Stimulated activated CD8-positive, alpha-beta memory T cell treated with anti-CD3 and anti-CD28 coated beads, Interleukin-15, amount 100 ng/mL, for 1 hour (primary cell): ENCODE measurements at places on chromosomes 16 and 17.

DNA sequence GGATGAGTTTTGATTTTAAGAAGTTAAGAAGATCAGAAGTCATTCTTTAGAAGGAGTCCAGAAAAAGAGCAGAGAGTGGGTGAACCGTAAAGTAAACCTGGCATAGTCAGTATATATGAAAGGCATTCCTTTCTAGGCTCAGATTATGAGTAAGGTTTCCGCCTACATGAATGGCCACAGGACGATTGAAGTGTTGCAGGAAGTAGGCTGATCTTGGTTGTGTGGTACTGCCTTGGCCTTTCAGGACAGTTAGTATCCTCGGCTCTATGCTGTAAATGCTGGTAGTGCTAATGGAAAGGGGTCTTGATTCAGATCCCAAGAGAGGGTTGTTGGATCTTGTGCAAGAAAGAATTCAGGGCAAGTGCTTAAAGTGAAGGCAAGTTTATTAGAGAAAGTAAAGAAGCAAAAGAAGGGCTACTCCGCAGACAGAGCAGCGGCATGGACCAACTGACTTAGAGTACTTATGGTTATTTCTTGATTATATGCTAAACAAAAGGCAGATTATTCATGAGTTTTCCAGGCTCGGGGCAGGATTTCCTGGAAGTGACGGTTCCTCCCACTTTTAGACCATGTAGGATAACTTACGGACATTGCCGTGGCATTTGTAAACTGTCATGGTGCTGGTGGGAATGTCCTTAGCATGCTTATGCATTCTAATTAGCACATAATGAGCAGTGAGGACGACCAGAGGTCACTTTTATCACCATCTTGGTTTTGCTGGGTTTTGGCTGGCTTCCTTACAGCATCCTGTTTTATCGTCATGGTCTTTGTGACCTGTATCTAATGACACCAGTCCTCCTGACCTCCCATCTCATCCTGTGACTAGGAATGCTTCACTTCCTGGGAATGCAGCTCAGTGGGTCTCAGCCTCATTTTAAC lies 164.8 kb downstream of the SNX29 start:
- no peak for DNase-seq

DNA sequence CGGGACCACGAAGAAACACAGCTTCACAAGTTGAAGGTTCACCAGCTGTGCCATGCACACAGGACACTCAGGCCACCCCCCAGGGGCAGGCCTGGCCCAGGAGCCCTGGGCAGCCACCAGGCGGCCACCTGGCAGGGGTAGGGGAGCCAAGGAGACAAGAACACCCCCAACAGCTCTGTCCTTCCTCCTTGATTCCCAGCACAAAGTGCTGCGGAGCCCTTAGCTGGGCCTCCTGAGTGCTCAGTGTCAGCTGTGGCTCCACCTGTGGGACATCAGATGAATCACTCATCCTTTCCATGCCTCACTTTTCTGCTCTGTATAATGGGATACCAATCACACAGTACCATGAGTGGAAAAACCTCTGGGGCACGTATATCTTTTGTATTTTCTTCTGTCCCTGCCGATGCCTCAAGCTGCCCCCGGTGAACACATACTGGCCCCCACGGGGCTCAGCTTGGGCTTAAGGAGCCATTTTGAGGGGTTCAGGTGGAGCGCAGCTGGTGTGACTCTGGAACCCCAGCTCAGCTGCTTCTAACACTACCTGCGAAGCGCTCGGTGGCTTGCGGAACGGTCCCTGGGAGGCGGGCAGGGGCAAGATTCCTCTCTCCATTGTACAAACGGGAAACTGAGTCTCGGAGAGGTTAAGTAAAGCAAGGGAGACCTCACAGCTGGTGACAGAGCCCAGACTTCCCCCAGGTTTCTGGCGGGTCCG lies 12.0 kb downstream of the GALK1 start:
- DNase-seq = no peak

DNA sequence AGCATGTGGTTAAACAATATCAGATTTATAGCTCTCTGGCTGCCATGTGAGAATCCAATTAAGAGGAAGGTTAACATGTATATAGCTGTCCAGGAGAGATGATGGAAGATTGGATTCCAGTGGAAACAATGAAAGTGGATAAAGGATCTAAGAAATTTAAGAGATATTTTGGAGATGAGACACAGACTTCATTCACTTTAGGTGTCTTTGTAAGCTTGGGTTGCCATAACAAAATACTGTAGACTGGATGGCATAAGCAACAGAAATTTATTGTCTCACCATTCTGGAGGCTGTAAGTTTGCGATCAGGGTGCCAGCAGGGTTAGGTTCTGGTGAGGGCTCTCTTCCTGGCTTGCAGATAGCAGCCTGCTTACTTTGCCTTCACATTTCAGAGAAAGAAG lies 155.9 kb upstream of the MYOCD start:
- no peak for DNase-seq

GRCh38 chr16:85825326-85825725 lies 25.8 kb downstream of the COX4I1 start:
- DNase-seq = no peak

- DNase-seq = no peak
These were observed 76.7 kb downstream of the HLF start for GRCh38 chr17:55341432-55341831.

- DNase-seq = no peak
These were observed 137.5 kb downstream of the NTN1 start for GRCh38 chr17:9158544-9159452.

GRCh38 chr17:10557422-10557821 lies 8.0 kb upstream of the MYH2 start:
- DNase-seq = no peak

DNA sequence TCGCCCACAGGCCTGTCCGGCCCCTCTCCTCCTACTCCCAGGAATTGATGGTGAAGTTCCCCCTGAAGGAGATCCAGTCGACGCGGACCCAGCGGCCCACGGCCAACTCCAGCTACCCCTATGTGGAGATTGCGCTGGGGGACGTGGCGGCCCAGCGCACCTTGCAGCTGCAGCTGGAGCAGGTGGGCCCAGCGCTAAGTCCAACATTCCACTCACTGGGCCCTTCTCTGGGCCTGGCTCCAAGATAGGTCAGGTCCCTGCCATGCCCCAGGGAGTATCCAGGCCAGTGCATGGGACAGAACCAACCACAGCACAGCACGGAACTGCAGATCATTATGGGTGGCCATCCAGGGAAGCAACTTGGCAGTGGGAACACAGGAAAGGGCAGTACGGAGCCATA lies 9.9 kb upstream of the ALKBH5 start:
- no peak for DNase-seq

GRCh38 chr17:30958187-30958586 lies 12.7 kb upstream of the RNF135 start:
- DNase-seq = no peak

GRCh38 chr17:35596072-35596471 lies 8.9 kb downstream of the AP2B1 start:
- no peak for DNase-seq

GRCh38 chr17:76416899-76417298 lies 32.5 kb downstream of the SPHK1 start:
- DNase-seq = no peak

GRCh38 chr16:89241187-89242007 lies 23.9 kb downstream of the ZNF778 start:
- DNase-seq = peak; percentile 39

DNA sequence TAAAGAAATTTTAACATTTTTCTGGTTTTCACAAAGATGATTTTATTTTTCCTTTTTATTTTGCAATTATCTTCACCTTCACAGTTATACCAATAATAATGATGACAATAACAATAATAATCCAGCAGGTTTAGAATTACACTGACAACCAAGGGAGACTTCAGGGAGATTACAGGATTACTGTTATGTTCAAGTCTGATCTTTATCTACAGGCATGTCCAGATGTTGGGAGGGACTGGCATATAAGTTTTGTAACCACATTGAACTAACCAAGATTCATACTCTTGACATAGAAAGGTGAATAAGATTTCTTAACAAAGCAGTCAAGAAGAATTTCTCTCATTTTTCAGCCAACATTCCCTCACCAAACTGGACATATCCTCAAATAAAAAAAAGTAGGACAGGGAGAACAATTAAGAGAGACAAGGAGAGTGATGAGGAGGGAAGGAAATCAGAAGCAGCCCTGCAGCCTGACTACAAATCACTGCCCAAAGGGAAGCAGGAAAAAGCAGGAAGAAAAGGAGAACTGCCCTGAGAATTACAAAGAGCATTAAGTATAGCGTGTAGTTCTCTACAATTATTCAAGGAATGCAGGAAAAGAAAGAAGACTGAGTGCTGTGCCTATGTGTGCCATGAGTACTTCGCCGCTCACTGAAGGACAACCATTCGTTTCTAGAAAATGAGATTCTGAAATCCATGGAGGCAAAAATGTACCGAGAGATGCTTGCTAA lies 155.7 kb upstream of the C17orf78 start:
- no peak for DNase-seq

DNA sequence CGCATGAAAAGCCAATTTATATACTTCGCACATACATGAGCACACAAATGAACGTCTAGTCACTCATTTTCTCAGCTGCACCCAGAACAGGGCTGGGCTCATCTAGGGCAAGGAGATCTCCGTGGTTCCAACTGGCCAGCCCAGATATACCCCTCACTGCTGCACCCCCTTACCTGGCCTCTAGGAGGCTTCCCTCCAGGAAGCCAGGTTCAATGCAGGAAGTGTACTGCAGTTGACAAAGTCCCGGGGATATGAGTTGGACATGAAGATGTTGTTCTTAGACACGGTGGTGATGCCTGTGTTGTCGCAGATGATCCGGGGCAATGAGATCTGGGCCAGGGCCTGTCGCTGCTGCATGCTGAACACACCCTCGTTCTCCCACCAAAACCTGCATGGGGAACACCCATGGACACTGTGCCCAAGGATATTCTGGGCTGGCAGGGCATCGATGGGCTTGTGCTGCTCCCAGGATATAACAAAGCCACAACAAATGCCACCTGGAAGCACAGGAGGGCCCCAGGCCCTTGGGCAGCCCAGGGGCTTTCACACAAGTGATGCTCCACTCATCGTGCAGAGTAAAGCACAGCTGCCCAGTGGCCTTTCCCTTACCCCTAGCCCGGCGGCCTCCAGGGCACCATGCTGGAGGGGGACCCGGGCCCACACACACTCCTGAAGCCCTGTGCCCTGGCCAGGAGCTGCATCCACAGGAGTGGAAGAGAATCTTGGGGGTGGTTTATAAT lies 10.1 kb downstream of the MPO start:
- DNase-seq = no peak

DNA sequence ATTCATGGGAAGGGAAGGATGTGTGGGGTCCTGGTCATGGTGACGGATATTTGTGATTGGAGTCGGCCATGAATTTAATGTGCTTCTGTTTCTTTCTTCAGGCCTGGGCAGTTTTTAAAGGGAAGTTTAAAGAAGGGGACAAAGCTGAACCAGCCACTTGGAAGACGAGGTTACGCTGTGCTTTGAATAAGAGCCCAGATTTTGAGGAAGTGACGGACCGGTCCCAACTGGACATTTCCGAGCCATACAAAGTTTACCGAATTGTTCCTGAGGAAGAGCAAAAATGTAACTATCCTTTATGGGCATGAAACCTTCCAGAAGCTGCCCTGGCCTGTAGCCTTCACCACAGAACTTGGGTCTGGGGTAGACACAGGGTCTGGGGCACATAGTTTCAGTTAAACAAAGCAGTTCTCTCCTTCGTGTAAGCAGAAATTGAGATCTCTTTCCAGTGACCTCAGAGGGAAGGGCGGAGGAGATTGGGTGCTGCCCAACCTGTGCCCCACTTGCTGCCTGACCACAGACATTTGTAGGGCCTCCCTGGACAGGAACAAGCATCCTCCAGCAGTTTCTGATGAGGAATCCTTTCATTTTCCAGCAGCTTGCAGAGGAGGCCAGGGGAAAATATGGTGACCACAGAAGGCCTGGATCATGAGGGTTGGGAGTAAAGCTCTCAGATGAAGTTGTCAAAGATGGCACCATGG lies 10.1 kb downstream of the IRF8 start:
- no peak for DNase-seq

GRCh38 chr16:80463751-80464495 lies 76.9 kb upstream of the DYNLRB2 start:
- DNase-seq = no peak

- DNase-seq = no peak
These were observed 6.0 kb downstream of the TMEM106A start for GRCh38 chr17:43217614-43218087.

GRCh38 chr16:89629827-89630610 lies 16.6 kb downstream of the DPEP1 start:
- DNase-seq = no peak

- no peak for DNase-seq
These were observed 295.7 kb upstream of the TNRC6C start for GRCh38 chr17:77662833-77663232.
